ENCODE measurements at places on chromosomes 6 and 20.

GRCh38 chr20:23050076-23050838 lies 785 bp upstream of the THBD start:
- no peak for DNase-seq

DNA sequence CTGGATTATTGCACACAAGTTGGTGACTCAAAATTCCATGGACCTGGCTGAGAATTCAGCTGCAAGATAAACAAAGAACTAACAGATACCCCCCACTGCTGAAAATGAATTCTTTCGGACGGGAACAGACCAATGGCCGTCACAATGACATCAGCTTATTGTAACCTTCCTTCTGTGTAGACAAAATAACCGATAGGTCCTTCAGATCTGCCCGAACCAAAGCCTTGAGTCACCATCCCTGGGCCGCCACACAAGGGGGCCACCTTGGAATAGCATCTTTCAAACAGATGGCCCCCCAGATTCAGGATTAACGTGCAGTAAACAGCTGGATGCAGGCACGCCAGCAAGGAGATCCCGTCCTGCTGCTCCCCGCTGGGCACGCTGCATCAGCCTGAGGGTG lies 214.0 kb upstream of the EXOC2 start:
- DNase-seq, result no peak

DNA sequence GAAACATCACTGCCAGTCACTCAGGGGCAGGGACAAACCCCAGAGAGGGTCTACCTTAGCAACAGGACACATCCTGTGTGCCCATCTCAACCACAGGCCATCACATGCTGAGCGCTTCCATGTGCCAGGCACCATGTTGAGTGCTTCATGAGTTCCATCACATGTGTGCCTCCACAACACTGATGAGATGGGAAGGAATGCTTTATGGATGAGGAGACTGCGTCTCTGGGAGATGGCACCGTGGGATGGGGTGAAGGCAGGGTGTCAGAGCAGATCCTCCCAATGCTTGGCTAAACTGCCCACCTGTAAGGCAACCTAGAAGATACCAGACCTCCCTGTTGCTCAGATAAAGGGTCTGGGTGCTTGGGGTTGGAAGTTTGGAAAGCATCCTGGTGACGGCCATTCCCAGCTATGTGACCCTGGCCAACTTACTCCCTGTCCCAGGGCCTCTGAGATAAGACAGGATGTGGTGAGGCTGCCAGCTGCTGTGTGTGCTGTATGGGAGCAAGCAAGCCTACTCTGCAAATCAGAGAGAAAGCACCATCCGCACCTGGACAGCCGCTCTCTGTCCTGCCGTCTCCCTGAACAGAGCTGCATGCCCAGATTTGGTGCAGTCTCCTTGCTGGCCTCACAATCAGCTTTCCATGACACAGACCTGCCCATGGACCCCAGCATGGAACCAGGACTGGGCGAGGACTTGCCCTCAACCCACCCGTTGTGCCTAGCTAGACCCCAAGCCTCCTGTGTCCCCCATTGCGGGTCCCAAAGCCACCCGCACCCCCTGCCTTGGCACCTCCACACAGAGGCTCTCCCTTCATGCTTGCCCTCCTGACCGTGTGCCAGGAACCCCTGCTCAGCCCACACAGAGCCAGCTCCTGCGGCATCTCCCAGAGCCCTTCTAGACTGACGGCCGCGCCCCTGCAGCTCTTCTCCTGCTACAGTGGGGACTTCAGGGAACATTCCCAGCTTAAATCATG lies 143.7 kb downstream of the SYNDIG1 start:
- DNase-seq, result no peak

DNA sequence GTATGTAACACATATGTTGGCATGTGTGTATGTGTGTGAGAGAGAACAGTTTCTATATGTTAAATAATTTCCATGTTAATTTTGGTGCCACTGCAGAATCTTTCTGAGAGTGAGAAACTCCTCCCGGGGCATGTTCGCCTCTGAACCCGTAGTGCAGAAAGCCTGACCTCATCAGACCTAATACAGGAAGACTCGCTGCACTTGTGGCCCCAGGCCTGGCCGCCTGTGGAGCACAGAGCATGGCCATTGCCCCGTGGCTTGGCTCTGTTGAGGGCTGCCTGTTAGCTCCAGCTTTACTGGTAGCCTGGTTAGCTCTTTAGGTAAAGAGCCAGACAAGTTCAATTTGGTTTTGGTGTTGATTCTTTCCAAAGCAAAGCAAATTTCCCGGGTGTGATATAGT lies 25.5 kb downstream of the FARS2 start:
- no peak for DNase-seq

- no peak for DNase-seq
Observed at GRCh38 chr6:138482816-138483215, 16.5 kb downstream of the NHSL1 start.

- no peak for DNase-seq
Observed at GRCh38 chr6:41097467-41098090, 24.8 kb downstream of the NFYA start.
